ENCODE measurements at places on chromosomes 5 and 9.
A peak's percentile ranks its signal among the peaks of the same experiment; 100 is the strongest.

DNA sequence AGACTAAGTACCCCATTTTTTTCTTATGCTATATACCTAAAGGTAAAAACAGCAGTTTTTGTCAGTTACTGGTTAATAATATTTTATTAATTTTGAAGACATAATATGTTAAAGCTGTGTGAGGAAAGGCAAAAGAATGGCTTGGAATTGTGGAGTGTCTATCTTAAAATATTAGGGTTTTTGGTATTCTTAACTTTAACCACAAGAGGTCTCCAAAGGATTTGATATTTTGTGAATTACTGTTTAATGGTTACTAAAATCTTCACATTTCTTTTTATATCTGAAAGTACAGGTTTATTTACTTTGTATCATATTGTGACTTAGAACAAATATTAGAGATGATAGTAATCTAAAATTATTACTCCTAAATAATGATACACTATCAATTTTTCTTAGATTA, 32.0 kb upstream of the DHFR start:
- no peak for DNase-seq

- DNase-seq, result no peak
Measured at GRCh38 chr5:37742111-37742510, 97.7 kb downstream of the GDNF start.

GRCh38 chr9:132023419-132024180, 56.1 kb downstream of the MED27 start:
- no peak for DNase-seq

GRCh38 chr9:131678499-131679111, 61.3 kb downstream of the RAPGEF1 start:
- peak; percentile 73 for DNase-seq

- DNase-seq, result no peak
Measured at GRCh38 chr9:4070266-4070665, 229.6 kb downstream of the GLIS3 start.

DNA sequence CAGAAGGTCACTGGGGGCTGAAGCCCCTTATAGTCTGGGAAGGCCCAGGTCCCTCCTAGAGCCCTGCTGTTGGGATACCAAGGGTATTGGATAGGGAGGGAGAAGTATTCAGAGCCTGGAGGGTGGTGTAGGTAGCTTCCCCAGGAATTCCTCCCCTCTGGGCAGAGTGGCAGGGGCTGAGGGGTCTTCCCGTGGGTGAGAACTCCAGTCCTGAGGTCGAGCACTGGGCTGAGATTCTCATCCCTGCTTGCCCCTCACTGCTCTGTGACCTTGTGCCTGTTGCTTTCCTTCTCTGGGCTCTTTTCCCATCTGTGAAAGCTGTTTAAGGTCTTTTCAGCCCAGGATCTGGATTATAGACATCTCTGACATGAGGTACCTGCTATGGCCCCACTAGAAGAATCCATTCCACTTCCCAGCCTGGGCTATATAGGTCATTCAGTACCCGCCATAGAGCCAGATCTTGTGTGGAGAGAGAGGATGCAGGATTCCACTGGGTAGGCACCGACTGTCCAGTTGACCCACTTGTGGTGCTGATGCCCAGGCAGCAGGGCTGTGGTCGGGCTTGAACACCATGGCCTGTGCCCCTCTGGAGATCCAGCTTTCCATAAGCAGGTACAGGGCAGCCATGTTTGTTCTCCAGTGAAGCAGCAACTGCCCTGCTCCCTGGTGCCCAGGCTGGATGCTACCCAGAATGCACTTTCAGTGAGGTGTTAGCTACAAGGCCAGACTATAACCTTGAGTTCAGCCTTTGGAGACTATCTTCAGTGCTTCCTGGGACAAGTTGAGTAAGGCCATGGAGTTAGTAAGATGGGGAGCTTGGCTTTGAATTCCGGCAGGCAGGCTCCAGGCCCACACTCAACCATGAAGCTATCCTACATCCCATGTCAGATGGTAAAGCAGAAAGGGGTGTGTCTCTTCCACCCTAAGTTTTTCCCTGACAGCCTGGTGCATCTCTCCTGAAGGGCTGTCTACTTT, 60.1 kb downstream of the AMBP start:
- DNase-seq, result no peak

GRCh38 chr5:168443533-168443932, 42.7 kb upstream of the RARS1 start:
- DNase-seq, result no peak

DNA sequence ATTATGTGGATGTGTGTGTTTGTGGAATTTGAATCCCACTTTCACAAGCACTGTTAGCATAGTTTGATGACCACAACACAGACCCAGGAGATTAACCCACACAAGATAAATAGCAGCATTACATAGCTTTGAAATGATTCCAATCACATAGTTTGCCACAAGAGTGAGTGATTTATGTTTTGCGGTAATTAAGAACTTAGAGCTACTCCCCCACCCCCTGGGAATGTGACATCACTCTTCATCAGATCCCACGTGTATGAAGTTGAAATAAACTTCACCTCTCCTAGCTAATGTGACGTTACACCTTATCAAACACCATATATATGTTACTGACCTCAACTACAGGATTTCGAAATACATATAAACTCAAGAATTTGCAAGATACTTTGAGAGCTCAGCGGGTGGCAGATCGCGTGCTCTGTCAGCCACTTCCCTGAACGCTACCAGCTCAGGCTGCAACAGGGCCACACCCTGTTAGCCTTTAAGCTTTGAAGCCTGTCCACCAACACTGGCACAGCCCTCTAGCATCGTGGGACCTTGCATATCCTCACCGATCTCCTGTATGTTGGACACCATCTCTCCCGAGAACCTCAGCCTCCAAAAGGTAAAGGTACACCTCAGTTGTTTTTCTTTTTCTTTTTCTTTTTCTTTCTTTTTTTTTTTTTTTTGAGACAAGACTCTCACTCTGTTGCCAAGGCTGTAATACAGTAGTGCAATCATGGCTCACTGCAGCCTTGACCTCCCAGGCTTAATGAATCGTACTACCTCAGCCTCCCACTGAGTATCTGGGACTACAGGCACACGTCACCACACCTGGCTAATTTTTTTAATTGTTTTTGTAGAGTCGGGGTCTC, 1.7 kb upstream of the AGTPBP1 start:
- no peak for DNase-seq

- DNase-seq, result no peak
Measured at GRCh38 chr5:77851176-77852067, 75.3 kb upstream of the TBCA start.

DNA sequence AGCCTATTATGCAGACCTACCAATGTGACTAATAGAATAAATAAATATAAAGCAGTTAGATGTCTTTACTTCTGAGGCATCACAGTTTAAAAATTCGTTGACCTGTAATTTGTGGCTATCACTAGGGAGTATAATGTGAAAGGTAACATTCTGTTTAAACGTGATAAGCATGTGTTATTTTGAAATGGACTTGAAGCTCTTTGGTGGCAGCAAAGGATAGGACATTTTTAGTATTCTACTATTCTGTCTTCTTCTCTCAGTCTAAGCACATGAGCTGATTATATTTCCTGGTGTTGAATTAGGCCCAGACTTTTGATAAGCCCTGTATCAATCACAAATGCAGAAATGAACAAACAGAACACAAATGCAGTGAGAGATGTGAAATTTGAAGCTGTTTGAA, 974.0 kb upstream of the CDH10 start:
- no peak for DNase-seq

DNA sequence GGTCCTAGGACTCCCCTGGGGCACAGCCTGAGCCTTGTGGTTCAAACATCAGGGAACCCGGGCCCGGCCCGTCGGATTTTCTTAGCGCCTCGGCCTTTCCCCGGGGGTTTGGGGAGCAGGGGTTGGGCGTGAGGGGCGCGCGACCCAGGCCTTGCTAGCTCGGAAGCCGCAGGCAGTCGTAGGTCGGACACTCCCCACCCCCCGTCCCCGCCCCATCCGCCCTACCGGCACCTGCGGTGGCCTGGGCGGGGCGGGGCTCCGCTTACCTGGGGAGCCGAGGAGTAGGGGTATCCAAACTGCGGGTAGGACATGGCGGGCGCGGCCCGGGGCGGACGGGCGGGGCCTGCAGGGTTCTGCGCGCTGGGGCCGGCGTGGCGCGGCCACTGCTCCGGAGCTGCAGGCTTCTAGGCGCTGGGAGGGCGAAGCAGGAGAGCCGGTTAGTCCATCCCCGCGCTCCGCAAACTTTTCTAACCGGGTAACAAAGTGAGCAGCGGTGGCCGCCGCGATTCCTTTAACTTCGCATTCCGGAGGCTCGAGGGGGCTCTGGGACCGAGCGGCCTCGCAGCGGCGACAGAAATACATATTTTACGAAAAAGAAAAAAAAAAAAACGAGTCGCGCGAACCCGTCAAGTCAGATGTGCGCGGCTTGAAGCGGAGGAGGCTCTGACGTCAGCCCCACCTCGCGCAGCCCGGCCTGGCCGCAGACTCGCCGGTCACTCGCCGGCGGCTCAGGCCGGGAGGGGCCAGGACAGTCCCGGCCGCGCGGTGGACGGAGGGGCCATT, at the start of gene IRX4:
Gene IRX4 (minus strand): TSS at position 589 of the 783 bp plus-strand sequence. CDS start 278 bp downstream, at position 311.
- no peak for DNase-seq

- no peak for DNase-seq
Measured at GRCh38 chr5:99070822-99071221, 142.0 kb upstream of the CHD1 start.

GRCh38 chr5:157063776-157064430, 5.0 kb upstream of the HAVCR1 start:
- DNase-seq, result no peak

- DNase-seq, result no peak
Measured at GRCh38 chr9:16213781-16214515, 656.5 kb downstream of the BNC2 start.

All from activated CD4-positive, alpha-beta T cell treated with anti-CD3 and anti-CD28 coated beads, Interleukin-2, amount 50 U/mL, for 1 hour (primary cell).